Uterus (tissue), 4 donors: ENCODE measurements at places on chromosomes 1 and 21. TPM values are rescaled to one million over a fixed set of nuclear protein-coding genes. Genes with fewer than 3 reads are reported as not detected.

The CFHR3 gene
- total RNA-seq: 0.61 TPM

GRCh38 chr1:82401116-82401515 lies 600.4 kb downstream of the ADGRL2 start:
- no peak for DNase-seq

DNA sequence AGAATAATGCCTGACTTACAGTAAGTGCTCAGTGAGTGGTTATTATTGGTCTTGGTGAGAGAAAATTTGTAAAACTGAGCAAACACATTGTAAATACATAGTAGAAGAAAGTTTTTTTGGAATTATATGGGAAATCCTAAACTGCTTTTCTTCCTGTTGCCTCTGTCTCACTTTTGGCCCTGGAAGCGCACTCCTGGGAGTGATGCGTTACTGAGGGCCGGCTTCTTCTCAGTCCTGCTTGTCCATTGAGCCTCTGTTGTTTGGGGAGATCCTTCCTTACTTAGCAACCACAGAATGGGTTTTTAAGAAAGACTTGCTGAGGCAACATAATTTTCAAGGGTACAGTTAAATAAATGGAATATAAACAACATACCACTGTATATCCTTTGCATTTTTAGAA lies 166.0 kb downstream of the EDEM3 start:
- no peak for DNase-seq

The PCSK9 gene
- not detected for total RNA-seq

DNA sequence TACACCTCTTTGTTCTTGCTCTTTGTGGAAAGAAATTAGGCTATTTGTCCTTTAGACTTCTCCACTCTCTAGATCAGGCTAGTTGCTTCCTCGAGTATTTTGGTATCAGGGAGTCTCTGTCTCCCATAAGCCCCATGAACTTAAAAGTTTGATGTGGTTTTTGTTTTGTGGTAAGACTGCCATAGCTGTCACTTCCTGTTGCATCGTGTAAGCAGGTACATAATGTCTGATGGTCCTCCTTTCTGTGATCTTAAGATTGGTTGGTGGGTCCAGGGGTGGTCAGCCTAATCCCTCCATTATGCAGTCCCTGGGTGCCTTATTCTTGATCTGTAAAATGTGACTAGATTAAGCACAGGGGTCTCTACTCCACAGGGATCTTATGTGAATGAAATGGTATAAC lies 23.1 kb downstream of the CD53 start:
- no peak for DNase-seq

DNA sequence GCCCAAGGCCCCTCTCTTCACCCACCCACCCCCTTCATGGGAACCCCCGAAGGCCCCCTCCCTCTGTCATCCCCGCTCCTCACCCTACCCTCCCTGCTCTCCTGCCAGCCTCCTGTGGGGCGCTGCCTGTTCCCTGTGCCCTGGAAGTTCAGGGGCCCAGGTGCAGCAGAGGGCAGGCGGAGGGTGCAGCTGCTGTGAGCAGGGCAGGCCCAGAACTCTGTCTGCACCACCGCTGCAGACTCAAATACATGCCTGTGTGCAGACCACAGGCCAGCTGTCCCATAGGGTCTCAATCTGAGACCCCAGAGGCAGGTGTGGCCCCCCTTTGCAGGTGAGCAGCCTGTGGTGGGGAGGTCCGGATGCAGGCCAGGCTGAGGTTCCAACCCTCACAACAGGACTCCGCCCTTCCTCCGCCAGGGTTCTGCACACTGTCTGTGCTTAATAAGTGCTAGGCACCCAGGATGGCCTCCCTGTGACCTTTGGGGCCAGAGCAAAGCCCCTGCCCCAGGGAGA lies 62.5 kb downstream of the WNT9A start:
- DNase-seq: no peak

DNA sequence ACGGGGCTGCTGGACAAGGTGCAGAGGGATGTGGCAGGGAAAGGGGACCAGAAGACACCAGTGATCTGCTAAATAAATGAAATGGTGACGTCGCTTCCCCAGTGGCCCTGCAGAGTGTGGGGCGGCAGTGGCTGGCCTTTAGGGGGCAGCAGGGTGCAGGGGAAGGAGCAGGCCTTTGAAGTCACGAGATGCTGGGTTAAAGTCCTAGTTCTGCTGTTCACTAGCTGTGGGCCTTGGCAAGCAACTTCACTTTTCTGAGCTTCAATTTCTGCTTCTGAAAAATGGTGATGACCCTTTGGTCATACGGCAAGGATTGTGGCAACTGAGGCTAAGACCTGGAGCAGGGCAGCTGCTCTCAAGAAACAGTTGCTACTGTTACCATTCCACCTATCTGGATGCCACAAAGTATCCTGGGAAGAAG lies 9.2 kb upstream of the GALE start:
- peak; percentile 47 for DNase-seq

The CLCA4 gene
- total RNA-seq: under 0.01 TPM

GRCh38 chr1:114122941-114123618 lies 30.6 kb downstream of the SYT6 start:
- DNase-seq: no peak

The CYP4A22 gene
- 0.21 TPM for total RNA-seq

DNA sequence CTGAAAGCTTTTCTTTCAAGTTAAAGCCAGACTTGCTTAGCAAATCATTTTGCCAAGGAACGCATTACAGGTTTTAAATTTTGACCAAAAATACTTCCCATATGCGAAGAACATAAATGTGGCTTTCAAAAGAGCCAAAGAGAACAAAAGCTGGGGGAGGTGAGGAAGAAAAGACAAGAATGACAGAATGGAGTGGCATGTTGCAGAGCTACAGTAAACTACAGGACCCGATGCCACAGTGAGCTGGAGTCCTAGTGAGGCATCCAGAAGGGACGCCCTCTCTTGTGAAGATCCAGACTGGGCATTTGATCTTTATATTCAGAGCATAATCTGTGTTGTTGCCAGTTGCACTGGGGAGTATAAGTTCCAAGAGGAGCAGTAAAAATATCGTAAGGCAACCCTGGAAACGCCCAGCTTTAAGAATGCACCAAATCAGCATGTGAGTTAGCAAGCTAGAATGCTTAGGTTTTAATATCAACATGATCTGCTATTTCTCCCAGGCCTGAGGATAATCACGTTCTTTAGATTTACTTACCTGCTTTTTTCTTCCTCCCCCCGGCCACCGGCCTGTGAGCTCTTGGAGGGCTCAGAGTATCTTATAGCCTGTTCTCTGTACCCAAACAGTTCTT lies 48.4 kb upstream of the HOOK1 start:
- DNase-seq: no peak

The NKAIN1 gene
- not detected for total RNA-seq
